Vagina (tissue), 2 donors: ENCODE measurements at places on chromosomes 1 and 21.

DNA sequence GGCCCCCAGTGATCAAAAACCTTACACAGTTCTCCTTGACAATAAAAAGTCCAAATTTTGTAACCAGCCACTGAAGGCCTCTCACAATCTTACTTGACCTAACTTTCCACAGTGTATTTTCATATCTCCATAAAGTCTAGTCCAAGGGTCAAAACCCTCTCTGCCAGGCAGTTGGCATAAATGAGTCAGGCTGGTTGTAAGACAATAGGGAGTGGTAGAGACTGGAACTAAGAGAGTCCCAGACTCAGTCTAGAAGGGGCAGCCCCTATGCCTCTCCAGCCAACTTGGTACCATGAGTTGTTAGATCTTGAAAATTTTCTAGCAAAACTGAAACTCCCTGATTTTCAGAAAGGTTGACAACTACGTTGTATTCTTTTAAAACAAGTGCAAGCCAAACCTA lies 21.0 kb downstream of the KIF21B start:
- DNase-seq: no peak

DNA sequence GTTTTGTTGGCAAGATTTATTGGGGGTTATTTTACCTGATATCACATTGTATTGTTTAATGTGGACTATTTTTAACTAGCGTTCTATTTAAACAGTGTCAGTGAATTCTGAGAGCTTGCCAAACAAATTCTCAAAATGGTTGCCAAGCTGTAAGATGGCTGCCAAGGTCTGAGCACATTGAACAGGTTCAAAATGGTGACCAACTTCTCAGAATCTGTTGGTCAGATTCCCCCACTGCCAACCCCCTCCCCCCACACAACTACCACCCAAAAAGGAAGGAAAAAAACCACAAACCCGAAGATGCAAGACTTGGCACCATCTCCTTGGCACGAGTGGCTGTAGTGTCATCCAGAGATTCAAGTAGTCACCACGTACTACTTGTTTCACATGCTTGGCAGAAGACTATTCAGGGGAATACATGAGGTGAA lies 159.1 kb downstream of the NFIA start:
- no peak for DNase-seq

- no peak for DNase-seq
Measured at GRCh38 chr1:86953167-86953566, 38.7 kb downstream of the HS2ST1 start.

DNA sequence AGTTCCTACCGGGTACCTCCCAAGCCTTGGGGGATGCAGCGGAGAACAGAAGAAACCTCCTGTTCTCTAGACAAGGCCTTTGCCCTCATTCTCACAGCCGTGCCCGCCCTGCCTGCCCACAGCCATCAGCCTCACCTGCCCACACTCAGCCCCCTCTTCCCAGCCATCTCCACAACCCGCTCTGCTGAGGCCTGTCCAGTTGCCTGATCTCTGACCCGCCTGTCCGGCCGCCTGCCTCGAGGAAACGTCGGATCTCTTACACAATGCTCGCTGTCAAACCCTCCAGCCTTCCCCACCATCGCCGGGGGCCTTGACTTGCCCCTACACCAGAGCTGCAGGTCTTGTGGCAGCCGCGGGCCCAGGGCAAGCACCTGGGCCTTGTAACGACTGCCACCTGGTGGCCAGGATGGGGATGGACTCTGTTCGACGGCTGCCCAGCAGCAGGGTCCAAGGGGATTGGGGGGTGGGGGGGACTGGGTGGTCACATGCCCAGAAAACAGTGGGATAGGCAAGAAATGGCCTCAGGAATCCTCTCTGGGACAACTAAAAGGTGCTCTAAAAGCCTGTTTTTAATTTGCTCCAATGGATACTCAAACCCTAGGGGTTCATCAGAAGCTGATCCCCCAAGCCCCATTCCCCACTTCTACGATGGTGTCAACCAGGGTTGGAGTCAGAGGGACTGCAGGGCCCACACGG lies 31.0 kb downstream of the SLC45A1 start:
- no peak for DNase-seq

DNA sequence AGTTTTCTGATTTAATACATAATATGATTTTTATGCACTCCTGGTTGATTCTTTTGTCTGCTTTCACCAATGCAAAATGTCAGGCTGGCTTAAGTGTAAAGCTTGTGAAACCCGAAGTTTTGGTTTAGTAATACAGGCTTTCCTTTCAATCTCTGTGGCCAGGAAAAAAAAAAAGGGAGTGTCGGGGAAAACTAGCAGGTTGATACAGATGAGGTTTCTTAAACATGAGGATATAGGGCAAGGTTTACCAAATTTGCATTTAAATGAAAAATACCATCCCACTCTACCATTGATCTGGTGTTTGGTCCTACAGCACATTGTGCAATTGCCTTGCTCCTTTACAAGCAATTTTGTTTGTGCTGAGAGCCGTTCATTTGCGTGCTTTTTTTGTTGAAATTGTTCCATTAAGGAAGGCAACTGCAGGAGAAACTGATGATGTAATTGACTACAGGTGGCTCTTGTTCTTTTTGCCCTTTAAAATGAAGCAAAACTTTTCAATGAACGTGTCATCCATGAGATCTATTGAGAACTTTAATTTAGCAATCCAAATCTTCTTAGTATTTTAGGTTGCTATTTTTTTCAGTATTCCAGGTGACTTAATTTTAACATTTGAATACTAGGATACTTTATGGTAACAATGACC lies 22.7 kb downstream of the CLIC6 start:
- no peak for DNase-seq

- no peak for DNase-seq
Measured at GRCh38 chr1:178918955-178919354, 48.1 kb upstream of the ANGPTL1 start.

DNA sequence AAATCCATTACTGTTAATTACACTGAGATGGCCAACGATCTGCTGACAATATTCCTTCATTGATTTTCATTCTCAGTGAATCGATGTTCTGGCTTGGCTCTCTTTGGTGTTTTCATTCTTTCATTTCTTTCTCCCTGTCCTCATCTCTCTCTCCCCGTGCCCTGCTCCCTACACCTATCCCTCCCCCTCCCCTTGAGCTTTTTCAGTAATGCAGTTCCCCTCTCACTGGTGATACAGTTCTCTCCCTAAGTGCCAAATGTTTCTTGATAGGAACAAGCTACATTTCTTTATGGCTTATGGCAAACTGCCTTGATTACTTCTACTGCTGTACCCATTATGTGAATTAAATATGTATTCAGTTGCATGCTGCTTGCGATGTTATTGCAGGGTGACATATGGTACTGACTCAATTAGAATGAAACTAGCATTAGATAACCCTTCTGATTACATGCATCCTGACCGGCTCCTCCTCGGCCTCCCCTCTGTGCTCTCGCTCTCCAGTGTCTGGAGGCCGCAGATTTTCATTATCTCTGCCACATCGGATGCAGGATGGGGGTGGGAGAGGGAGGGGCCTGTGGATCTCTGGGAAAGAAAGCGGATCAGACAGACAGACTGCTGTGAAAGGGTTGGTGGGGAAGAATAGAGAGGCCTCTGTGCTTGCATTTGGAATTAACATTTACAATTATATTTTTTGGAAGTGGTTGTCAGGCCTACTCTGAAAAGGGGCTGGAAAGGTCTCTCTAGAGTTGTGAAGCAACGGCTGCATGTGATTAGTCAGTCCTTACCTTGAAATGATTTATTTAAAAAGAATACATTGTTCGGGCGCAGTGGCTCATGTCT lies 130.9 kb downstream of the PBX1 start:
- no peak for DNase-seq

GRCh38 chr1:24226749-24227148 lies 39.7 kb upstream of the IFNLR1 start:
- no peak for DNase-seq

DNA sequence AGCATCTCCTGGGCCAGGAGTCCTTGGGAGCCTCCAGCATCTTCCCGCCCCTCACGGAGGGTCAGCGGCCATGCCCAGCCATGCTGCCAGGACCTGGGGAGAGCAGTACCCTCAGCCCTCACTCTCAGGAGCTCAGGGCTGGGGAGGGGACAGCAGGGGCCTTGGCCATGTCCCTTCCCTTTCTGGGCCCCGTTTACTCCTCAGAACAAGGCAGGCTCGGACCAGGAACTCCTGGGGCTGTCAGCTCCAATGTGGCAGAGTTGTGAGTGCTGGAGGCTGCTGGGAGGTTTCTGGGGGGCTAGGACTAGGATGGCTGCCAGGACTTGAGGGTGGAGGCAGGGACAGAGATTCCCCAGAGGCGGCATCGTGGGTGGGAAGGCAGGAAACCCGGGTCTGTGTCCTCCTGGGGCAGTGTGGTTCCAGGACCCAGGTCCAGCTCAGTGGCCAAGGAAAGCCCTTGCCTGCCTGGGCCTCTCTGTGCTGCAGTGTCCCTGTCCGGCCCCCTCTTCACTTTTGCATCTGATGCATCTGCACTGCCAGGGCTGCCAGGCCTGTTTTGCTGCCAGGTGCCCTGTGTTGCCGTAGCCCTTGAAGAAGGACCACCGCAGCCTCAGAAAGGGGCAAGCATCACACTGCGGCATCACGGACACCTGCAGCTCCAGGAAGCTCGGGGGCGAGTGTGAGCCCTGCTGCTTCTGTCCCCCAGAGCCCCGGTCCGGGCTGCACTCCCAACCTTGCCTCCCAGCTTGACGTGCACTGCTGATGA lies 223.9 kb downstream of the CAMTA1 start:
- peak; percentile 84 for DNase-seq

DNA sequence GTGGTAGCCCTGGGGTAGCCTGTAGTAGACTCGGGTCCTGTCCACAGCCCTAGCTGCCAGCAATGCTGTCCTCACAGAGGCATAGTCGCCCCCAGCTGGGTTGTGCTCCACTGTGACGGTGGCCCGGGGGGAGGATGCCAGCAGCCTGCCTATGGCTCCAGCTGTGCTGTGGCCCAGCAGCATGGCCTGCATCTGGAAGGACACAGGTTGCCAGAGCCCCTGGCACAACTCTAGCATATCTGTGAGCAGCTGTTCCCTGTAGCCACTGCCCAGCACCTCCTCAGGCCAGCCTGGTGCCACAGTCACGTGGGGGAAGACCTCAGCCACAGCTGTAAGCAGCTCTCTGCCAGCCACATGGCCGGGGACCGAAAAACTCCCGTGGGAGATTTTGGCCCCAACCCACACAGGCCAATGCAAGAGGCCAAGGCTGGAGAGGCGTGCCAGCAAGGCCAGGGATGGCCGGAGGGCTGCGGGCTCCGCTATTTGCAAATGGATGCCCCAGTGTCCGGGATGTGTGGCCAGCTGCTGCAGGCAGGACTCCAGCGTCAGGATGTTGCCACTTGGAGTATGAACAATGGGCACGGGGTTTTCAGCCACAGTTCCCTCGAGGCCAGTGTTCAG lies 13.9 kb downstream of the FAM151A start:
- DNase-seq: no peak

GRCh38 chr1:33372677-33373076 lies 51.8 kb upstream of the A3GALT2 start:
- no peak for DNase-seq

DNA sequence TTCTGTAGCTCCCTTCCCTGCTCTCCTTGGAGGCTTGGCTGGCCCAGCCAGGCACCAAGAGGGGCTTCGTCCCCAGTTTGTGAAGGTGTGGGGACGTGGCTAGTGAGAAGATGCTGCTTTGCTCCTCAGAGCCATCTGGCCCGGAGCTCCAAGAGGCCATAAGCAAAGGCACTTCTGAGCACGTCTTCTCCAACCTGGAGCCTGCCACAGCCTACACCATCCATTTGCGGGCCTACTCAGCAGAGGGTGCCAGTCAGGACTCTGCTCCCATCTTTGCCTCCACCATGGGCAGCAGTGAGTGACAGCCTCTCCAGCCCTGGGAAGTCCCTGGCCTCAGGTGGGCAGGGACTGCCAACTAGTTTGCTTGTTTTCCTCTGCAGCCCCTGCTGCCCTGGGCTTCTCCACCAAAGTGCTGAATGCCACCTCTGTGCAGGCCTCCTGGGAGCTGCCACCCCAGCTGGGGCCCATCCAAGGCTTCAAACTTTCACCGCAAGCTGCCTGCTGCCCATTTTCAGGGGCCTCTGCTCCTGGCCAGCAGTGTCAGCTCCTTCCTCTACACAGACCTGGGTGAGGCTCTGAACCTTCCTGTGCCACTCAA lies 25.9 kb downstream of the SLC27A3 start:
- DNase-seq: no peak

DNA sequence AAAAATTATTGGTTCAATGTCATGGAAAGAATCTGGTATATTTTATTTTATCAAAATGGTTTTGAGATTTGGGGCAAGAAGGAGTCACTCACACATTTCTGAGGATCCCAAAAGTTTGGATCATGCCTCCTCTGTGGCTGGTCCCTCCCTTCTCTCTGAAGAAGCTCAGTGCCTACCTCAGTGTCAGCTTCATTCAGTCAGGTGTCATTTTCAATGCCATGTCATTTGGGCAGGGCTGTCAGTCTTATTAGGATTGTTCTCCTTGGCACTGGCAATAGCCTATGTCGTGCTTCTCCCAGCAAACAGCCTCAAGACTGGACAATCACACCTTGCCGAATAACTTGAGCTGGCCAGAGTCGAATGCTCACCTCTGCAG lies 264.5 kb upstream of the CAMK1G start:
- no peak for DNase-seq

DNA sequence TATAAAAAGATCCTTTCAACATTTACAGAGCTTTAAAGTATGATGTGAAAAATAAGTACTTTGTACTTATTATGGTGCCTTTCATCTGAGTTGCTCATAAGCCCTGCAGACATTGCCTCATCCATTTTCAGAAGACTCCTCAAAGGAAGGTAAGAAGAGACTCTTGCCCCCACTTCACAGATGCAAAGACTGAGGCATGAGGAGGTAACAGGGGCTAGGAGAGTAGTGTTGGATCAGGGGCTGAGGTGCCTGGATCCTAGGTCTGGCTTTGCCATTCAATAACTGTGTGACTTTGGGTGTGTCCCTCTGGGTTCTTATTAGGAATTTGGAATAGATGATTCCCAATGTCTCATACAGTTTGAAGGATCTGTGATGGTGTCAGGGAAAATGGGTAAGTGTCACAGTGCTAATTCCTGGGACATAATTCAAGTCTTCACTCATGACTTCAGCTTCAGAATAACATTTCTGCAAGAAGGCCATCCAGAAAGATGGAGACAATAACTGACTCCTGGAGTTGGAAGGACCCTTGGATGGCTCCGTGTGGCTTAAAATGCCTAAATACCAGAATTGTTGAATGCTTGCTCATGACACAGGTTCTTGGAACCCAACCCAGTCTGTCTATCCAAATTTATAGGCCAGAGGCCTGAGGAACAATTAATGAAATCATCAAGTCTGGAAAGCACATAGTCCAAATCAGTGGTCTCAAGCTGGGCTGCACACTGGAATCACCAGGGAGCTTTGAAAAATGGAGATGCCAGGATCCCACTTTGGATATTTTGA lies 93.1 kb upstream of the RUNX1 start:
- no peak for DNase-seq

DNA sequence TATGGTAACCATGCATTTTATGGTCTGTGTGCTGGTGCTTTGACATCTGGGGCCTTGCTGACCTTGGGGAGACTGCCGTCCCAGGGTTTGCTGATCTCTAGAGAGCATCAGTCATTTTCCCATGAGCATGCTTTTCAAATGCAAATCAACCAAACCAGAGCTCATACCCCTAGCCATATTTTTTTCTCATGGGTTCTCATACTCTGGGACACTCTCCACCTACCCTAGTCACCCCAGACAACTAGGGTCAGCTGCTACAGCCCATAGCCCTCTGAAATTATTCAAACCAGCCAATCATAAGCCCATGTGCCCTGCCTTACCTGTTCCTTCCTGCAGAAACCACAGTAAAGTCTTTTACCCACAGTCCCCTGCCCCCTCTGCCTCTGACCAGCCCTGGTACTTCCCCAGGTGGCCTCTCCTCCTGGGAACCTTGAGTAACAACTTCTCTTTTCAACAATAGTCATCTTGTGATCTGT lies 132.0 kb downstream of the MAP3K21 start:
- DNase-seq: no peak

- DNase-seq: no peak
Measured at GRCh38 chr1:9590945-9591668, 2.4 kb downstream of the TMEM201 start.
